ENCODE measurements at places on chromosomes 12 and 14. TPM values are rescaled to one million over a fixed set of nuclear protein-coding genes. Genes with fewer than 3 reads are reported as not detected.

Gene CCDC177
- not detected for total RNA-seq

DNA sequence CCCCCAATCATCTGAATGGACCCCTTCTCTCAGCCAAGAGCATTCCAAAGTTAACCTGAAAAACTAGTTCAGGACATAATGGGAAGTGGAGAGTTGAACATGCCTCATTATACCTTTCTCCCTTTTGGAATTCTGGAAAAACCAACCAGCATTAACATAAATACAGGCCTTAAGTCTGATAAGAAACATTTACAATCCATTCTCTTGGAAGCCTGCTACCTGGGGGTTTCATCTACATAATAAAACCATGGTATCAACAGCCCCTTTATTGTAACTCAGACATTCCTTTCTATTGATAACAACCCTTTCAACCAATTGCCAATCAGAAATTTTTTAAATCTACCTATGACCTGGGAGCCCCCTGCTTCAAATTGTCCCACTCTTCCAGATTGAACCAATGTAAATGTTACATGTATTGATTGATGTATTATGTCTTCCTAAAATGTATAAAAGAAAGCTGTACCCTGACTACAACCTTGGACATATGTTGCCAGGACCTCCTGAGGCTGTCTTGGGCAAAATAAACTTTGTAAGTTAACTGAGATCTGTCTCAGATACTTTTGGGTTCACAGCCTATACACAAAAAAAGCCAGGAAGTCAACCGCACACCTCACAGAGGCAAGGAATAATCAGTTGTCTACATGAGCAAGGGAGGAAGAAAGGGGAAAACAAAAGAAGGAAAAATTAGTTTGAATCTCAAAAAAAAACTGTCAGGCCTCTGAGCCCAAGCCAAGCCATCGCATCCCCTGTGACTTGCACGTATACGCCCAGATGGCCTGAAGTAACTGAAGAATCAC lies 17.6 kb upstream of the SSTR1 start:
- no peak for DNase-seq

GRCh38 chr12:16849473-16849872 lies 243.5 kb upstream of the LMO3 start:
- no peak for DNase-seq

GRCh38 chr12:96223411-96224218 lies 29.4 kb downstream of the ELK3 start:
- DNase-seq: no peak

DNA sequence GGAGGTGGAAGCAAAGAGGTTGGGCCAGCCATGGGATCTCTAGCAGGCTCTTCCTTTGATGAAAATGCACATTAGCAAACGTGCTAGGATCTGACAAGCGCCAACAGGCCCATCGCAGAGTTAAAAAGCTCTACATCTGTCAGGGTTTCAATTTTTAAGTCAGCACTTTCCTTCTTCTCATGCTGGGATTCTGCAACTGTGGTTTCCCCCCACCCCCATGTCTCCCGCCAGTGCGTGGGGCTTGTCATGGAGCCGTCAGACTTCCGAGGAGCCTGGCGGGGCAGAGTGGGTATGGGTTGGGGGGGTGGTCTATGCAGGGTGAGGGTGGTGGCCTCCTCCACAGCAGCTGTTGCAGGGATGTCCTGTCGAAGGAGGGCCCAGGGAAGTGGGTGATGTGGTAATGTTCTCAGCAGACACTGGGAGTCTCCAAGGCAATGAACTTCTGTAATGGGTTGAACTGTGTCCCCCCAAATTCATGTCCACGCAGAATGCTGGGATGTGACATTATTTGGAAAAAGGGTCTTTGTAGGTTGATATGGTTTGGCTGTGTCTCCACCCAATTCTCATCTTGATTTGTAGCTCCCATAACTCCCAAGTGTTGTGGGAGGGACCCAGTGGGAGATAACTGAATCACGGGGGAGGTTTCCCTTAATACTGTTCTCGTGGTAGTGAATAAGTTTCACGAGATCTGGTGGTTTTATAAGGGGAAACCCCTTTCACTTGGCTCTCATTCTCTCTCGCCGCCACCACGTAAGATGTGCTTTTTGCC lies 115.2 kb upstream of the MAP1LC3B2 start:
- no peak for DNase-seq
